Left ventricle myocardium superior (tissue), 1 donor: ENCODE measurements at places on chromosomes 3 and 15. TPM values are rescaled to one million over a fixed set of nuclear protein-coding genes. Genes with fewer than 3 reads are reported as not detected.

Gene UBA7
- total RNA-seq = 26.7 TPM

DNA sequence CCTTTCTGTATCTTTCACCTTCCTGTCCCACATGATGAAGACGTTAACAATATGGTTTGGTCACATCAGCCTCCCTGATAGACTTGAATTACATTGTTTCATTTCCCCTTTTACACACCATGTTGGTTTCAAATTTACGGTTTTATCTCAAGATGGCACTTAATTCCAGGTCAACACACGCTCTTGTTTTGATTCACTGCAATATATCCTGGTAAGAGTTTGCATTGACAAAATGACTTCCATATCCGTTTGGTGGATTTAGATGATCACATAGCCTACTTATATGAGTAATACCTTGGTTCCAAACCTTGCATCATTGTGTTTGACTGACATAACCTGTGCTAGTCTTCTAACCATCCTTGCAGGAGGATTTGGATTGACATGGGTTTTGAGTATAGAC, 499.4 kb downstream of the ROBO1 start:
- DNase-seq = no peak

- DNase-seq = no peak
Observed at GRCh38 chr15:83688201-83688600, 34.3 kb downstream of the ADAMTSL3 start.

GRCh38 chr15:42731461-42731860, 5.5 kb downstream of the CDAN1 start:
- no peak for DNase-seq

DNA sequence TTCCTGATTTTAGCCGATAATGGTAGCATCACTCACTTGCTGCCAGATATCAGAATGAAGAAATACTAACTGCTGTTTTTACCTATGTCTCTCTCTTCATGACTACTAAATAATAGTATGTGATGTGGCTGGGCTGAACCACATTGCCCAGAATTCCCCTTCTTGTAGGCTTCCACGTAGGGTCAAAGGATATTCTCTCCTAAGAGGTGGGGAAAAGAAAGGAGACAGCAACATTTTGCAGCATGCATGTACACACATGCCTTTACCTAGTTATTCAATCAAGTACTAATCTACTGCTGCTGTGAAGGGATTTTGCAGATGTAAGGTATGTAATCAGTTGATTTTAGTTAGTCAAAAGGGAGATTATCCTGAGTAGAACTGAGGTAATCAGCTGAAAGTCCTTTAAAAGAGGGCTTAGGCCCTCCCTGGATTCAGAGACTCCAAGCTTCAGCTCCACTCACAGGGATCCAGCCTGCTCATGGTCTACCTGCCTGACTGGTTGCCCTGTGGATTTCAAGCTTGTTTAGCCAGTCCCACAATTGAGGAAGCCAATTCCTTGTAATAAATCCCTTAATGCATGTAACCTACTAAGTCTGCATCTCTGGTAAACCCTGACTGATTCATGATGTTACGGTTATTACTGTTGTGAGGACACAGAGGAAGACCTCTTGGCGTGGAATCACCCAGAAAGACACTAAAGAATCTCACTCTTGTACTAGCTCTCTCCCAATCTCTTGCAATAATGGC, 20.4 kb downstream of the PLD1 start:
- no peak for DNase-seq

Gene CAMP
- not detected for total RNA-seq

- DNase-seq = no peak
Observed at GRCh38 chr15:78052545-78052944, 25.0 kb downstream of the TBC1D2B start.

DNA sequence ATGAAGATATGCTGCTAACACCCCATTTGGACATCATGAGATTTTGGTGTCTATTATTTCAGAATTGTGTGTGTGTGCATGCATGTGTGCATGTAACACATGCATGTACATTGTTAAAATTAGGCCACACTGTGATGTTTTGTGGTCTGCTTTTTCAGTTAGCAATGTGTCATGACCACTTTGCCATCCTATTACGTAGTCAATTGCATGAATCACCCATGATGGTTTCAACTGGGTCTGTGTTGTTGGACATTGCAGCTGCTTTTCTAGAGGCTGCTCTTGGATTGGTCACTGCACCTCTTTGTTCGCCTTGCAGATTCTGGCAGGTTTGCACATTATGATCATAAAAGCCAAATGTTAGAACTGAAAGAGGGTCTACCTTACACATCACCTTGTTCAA, 101.0 kb upstream of the THBS1 start:
- DNase-seq = no peak
